ENCODE measurements at places on chromosomes 13 and 19.

DNA sequence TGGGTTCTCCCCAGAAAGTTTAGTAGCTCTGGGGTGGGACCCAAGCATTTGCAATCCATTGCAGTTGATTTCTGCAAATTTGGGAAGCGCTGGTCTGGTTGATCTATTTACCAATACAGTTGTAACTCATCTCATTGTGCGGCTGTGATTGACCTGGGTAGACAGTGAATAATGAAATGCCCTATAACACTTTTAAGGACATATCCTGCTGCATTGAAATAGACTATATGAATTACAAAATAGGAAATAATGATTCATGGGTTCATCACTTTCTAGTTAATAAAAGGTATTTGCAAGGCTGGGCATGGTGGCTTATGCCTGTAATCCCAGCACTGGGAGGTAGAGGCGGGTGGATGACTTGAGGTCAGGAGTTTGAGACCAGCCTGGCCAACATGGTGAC, 59.0 kb upstream of the FARP1 start:
- DNase-seq = no peak

DNA sequence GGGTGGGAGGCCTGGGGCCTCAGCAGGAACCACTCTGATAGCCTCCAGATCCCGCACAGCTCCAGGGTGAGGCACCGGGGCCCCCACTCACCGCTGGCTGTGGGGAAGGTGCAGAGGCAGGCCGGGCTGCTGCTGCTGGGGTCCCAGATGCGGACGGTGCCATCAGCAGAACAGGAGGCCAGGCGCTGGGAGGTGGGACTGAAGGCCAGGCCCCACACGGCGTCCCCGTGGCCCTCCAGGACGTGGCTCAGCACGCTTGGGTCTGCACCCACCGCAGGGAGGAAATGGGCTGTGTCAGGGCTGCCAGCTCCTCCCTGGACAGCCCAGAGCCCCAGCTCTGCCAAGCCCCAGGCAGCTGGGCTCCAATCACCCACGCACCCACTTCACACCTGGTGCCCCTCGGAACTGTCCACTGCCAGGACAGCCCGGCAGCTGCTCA, 6.1 kb upstream of the PRKD2 start:
- DNase-seq = no peak

- DNase-seq = peak; percentile 53
Observed at GRCh38 chr19:52007806-52008557, at the start of gene ZNF615. TSS of gene ZNF615 (minus strand) at chr19:52008211. CDS start at chr19:52003711, 4,500 bp downstream.

GRCh38 chr13:111225810-111226546, 94.5 kb upstream of the TEX29 start:
- no peak for DNase-seq

GRCh38 chr13:38952827-38953226, 37.8 kb downstream of the STOML3 start:
- no peak for DNase-seq

GRCh38 chr19:58387338-58388174, 487 bp downstream of the RPS5 start:
- DNase-seq = no peak

GRCh38 chr19:37691881-37692504, 27.6 kb downstream of the ZNF607 start:
- DNase-seq = peak; percentile 45

DNA sequence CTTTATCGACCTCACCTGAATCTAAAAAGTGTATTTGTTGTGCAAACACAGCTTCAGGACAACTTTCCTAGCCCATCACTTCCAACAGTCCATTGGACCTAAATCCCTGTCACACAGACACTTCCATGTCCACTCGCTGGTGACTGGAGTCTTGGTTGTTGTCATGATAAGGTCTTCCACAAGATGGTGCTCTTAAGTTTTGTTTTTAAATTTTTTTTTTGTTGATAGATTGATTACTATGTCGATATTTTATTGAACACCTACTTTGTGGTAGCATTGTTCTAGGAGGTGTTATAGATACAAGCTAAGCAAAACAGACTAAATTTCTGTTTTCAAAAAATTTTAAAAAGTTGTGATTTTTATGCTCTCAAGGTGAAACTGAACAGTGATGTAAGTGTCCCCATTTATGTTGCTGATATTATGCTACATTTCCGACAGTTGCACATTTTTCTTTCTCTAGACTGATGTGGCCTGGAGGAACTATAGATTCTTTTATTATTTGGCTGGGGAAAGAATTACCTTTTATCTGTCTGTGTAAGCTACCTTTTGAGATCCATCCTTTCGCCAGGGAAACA, 8.1 kb upstream of the ERICH6B start:
- DNase-seq = no peak

GRCh38 chr13:41061914-41062837, 867 bp downstream of the WBP4 start:
- DNase-seq = peak; percentile 32

- DNase-seq = no peak
Observed at GRCh38 chr19:827314-827709, 325 bp upstream of the AZU1 start.

GRCh38 chr19:33621065-33621785, 528 bp upstream of the CHST8 start:
- DNase-seq = no peak

- DNase-seq = no peak
Observed at GRCh38 chr13:98892821-98893220, 85.0 kb downstream of the DOCK9 start.
